ENCODE measurements at places on chromosomes 7 and 10. TPM values are rescaled to one million over a fixed set of nuclear protein-coding genes. Genes with fewer than 3 reads are reported as not detected.

DNA sequence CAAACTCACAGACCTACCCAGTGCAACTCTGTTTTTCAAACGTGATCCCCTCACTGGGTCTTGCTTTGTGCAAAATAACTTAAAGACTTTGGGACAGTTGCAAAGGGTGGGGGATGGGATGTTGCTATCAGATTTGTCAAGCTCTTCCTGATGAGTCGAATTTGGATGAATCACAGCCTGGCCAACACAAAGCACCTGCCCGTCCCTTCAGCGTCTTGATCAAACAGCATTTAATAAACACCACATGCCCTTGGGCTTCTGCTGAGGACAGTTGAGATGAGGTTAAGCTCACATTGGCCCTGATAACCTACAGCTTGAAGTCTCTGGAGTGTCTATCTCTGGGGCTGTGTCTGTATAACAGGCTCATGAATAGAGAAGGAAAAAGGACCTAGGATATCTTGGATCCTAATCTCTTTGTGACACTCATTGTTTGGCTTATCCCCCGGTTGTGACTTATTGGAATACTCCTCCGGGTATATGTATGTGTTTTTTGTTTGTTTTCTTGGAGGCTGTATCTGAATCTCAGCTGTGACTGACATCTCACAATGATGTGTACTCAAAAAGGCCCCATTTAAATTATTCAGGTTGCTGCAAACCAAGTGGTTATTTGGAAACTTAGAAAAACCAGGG, 132.6 kb upstream of the NAMPT start:
- peaks cover 18% of the 10 kb centered on the region for H3K4me1 ChIP-seq
- no peaks in the 10 kb centered on the region for H3K36me3 ChIP-seq
- DNase-seq = peak; percentile 72
- no peak overlapping the region for H3K27ac ChIP-seq
- H3K4me3 ChIP-seq = no peak overlapping the region
- H3K27me3 ChIP-seq = no peaks in the 10 kb centered on the region

DNA sequence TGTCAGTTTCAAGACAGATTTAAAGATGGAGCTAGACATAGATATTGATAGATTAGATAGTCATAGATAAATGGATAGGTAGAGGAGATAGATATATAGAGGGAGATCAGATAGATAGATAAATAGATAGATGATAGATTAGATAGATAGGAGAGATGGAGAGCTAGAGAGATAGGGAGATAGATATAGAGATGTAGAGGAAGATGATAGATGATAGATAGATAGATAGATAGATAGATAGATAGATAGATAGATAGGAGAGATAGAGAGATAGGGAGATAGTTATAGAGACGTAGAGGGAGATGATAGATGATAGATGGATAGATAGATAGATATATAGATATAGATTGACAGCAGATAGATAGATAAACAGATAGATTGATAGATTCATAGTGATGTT, 1038.8 kb upstream of the AUTS2 start:
- no peak overlapping the region for H3K4me3 ChIP-seq
- no peak overlapping the region for H3K27ac ChIP-seq
- no peaks in the 10 kb centered on the region for H3K36me3 ChIP-seq
- no peaks in the 10 kb centered on the region for H3K4me1 ChIP-seq

DNA sequence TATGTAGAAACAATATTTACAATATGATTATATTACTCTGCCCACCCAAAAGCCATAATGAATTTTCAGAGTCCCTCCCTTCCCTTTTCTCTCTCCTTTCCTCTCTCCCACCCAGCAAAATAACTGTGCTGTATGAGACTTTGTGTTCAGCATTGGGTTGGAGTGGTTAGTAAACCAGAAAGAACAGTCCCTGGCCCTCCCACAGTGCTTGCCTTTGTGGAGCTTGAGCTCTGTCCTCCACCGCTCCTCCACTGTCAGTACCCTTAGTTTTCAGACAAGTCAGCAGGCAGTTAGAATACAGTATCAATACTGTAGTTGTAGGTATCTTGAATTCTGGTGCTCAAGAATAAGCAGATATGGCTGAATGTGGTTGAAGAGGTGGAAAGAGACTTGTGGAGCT, 92.7 kb downstream of the CDK14 start:
- no peak for DNase-seq
- no peaks in the 10 kb centered on the region for H3K27me3 ChIP-seq
- H3K27ac ChIP-seq = no peak overlapping the region

The DNAJB12 gene
- 25.7 TPM for total RNA-seq

The SSMEM1 gene
- total RNA-seq = not detected

All from PC-3 (cell line).